ENCODE measurements at places on chromosomes 2 and 18.

DNA sequence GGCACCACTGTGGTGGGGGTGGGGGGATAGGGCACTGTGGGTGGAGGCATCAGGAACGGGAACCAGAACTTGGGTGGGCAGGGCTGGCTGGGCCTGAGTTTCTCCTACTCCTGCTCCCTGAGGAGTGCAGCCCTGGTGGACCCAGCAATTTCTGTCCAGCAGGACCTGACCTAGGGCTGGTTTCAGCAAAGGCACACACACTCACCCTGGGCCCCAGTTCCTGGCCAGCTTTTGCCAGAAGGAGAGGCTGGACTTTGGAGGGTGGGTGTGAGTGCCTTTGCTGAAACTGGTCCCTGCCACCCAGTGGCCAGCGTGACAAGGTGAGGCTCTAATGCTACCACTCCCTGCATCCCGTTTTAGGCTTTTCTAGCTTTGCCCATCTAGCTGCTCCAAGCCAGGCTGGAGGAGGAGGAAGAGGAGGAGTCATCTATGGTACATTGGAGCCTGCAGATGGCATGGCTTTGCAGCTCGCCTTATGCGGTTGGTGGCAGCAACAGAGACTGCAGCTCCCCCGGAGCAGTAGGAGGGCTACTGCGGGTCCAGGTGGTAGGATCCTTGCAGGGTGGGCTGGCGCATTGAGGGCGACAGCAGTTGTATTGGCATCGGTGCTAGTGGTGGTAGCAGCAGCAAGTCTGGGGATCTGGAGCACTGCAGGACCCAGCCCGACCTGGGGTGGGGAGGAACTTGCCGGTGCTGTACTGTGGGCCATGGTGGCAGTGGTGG is 40.4 kb upstream of the IMP4 start:
- no peak for DNase-seq

GRCh38 chr18:74389991-74390390 is 67.1 kb downstream of the DIPK1C start:
- no peak for DNase-seq

DNA sequence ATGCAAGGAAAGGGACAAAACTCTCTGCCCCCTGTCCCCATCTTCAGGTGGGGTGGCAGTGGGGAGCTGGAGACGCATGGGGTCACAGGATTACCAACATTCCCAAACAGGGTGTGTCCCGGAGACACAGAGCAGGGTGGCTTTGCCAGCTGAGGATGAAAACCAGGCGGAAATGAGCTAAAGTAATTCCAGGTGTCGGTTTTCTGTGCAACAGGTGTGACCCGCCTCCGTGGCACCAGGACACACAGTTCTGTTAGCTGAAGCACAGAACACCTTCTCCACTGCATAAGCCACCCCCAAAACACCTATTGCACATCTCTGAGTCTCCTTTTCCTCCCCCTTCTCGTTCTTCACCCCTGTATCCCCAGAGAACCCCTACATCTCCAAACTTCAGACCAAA is 122.7 kb upstream of the GLI2 start:
- no peak for DNase-seq

DNA sequence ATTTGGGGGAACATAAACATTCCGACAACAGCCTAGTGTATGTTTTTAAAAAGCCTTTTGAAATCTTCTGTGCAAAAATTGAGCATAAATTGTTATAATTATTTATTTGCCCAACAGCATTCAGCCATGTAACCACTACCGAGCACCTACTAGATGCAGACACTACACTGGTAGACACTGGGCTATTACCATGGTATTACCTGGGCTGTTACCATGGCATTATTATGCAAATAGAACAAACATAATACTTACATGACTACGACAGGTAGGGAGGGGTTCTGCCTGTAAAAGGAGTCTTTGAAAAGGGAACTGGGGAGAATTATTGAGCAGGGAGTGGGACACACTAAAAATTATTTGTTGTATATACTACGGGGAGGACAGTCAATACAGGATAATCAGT is 116.4 kb downstream of the MREG start:
- DNase-seq = no peak

DNA sequence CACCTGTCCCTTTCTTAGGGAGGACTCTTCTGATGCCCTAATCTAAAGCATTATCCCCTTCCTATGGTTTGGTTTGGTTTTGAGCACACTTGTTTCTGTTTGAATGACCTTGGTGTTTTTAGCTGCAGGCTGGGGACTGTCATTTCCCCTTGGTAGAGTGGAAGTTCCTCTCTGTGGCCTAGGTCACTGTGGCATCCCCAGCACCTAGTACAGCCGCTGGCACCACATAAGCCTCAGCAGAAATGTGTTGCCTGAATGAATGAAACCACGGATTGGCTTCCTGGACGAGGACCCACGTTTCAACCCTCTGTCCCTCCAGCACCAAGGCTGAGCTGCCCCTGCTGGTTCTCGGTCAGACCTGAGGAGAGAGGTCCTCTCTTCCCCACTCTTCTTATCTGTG is 159.9 kb downstream of the CTIF start:
- DNase-seq = no peak

DNA sequence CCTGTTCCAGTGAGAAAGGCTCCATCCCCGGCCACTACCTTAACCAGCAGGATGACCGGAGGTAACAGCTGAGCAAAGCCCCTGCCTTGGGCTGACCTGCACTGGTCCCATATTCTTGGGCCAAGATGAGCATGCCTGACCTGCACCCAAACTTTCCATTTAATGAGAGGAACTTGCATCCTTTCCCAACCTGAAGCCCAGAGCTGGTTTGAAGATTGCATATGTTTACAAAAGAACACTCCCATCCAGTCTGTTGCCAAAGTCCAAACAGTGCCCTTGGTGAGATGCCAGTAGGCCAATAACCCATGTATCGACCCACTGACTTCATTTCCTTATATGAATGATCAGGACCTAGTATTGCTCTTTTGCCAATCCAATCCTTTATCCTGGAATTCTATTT is 5.5 kb upstream of the NPAS2 start:
- no peak for DNase-seq

GRCh38 chr2:131419441-131419840 is 55.5 kb upstream of the RAB6D start:
- DNase-seq = no peak

GRCh38 chr2:69244882-69245281 is 142.1 kb downstream of the GFPT1 start:
- no peak for DNase-seq

DNA sequence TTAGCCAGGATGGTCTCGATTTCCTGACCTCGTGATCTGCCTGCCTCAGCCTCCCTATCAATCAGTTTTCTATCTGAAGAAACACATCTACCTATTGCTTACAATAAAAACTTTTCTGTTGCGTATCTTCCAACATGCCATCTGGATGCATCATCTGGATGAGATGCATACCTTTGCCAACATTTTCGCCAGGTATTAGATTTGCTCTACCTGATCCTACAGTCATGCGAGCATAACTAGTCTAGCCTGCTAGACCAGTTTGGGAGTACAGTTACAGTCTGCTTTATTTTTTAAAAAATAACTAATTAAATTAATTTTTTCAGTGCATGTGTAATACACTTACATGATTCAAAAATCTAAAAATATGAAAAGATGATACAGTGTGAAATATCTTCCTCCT is 334.0 kb upstream of the MEX3C start:
- no peak for DNase-seq

DNA sequence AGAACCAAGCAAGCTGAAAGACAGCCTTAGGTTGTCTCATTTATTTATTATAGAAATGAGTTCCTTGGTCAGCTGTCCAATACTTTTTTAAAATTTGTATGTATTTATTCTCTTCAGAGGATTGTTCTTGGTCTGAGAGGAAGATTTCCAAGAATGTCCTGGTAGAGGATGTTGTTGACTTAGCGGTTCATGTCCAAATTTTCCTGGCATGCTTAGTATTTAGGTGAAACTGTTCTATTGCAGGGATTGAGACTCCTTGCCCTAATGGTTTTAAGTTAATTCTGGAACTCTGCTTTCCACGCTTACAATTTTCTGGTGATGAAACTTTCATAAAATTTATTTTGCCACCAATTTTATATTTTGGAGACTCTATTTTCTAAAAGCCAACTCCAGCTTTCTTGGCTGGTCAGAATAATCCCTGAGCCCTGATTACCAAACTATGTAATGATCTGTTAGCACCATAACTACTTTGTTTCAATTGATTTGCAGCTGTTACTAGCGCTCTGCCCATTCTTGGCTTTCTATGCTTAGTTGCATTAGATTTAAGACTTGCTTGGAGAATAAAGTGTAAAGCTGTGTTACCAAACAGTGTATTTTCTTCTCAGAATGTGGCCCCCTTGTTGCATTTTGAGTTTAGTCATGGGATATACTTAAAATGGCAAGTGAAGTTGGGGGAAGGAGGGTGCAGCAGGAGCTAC is 1868.8 kb upstream of the CELF4 start:
- DNase-seq = no peak

- DNase-seq = no peak
Measured at GRCh38 chr2:227826019-227826521, 12.4 kb downstream of the CCL20 start.

- DNase-seq = no peak
Measured at GRCh38 chr2:156309167-156309566, 23.4 kb downstream of the NR4A2 start.

GRCh38 chr2:196208915-196209314 is 37.5 kb upstream of the STK17B start:
- DNase-seq = no peak

DNA sequence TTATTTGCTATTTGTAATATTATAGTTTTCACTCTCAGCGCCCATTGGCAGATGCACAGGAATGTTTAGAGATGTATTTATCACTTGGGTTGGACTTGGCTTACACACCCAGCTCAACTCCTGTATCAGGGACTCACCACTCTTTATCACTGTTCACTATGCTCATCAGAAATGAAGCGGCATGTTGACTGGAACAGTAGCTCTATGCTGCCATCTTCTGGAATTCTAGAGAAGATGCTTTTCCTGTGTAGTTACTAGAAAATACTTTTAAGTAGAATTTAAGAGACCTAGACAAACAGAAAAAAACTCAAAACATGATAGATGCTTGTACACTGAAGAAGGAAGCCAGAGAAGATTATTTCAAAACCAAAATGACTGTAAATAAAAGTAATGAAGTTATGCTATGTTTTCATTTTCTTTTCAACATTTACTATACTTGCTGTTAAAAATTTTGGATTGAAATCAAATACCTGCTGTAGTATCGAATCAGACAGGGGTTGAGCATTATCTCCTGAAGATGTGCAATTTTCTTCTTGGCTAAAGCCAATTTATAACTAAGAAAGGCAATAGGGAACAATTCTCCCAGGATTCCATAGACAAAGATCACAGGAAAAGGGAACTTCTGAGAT is 47.4 kb upstream of the NXPH2 start:
- peak; percentile 17 for DNase-seq

All from SHP77 (cell line).